Neural progenitor cell (in vitro differentiated cells): ENCODE measurements at places on chromosomes 16 and 17. TPM values are rescaled to one million over a fixed set of nuclear protein-coding genes. Genes with fewer than 3 reads are reported as not detected.
A peak's percentile ranks its signal among the peaks of the same experiment; 100 is the strongest.

KRTAP3-2 gene
- total RNA-seq, result not detected in 2 replicates

CPHXL2 gene
- not detected in 2 replicates for total RNA-seq

TXNL4B gene
- total RNA-seq, result 12.0 and 23.4 TPM in 2 replicates

PRAC1 gene
- total RNA-seq, result not detected in 2 replicates

AP2B1 gene
- 120 and 125 TPM in 2 replicates for total RNA-seq

WSB1 gene
- 396 and 521 TPM in 2 replicates for total RNA-seq

ZFPM1 gene
- 0.36 and 0.96 TPM in 2 replicates for total RNA-seq

DNA sequence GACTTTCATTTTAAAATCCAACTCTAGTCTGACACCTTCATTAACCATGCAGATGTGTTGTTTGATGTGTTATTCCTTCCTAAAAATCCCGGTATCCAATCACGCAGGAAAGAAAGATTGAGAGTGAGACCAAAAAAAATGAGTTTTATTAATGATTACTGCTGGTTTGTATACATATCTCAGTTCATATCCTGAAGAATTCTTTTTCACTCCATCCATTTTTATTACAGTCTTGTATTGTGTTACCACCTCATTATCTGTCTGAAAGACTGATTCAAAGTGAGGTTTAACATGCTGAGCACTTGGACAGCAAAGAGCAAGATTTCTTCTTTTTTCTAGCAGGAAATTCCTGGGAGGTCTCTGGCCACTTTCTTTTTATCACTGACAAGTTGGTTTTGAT is 268.3 kb downstream of the CDH11 start:
- no peak overlapping the region for H3K27ac ChIP-seq
- no peaks in the 10 kb centered on the region for H3K4me1 ChIP-seq
- no peaks in the 10 kb centered on the region for H3K36me3 ChIP-seq
- H3K4me3 ChIP-seq, result no peak overlapping the region
- no peaks in the 10 kb centered on the region for H3K27me3 ChIP-seq

DNA sequence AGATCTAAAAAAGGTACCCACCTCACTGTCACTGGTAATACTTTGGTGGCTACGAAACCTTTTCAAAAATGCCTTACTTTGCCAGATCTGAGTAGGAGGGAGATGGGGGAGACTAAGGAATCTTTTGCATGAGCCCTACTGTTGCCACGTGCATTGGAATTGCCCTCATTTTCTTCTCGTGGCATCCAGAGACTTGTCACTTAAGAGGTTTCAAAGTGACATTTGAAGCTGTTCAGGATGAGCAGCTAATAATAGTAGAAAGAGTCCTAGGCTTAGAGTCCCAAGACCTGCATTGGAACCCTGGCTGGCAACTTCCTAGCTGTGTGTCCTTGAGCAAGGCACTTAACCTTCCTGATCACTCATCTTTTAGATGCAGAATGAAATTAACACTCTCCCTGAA is 43.5 kb downstream of the GPRC5B start:
- H3K4me3 ChIP-seq, result no peak overlapping the region
- no peak for DNase-seq
- peaks cover 20% of the 10 kb centered on the region for H3K4me1 ChIP-seq
- H3K36me3 ChIP-seq, result no peaks in the 10 kb centered on the region
- no peaks in the 10 kb centered on the region for H3K27me3 ChIP-seq

DNA sequence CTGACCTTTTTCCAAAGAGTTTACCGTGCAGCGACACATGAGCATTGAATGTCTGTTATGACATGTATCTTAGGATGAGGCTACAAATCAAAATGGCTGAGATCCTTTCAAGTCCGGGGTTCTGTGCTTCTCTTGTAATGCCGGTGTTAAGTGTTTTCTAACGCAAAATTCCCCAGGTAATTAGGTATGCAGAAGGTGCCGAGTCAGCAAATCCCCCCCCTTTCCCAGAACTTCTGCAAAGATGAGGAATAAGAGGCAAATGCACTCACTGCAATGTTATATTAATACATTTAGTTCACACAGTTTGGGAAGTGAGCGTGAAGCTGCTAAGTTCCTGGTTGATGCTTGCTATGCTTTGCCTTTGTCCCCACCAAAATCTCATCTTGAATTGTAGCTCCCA is 36.3 kb upstream of the MLYCD start:
- H3K36me3 ChIP-seq, result no peaks in the 10 kb centered on the region
- no peak overlapping the region for H3K4me3 ChIP-seq
- no peaks in the 10 kb centered on the region for H3K27me3 ChIP-seq
- no peak for DNase-seq
- no peaks in the 10 kb centered on the region for H3K4me1 ChIP-seq

DNA sequence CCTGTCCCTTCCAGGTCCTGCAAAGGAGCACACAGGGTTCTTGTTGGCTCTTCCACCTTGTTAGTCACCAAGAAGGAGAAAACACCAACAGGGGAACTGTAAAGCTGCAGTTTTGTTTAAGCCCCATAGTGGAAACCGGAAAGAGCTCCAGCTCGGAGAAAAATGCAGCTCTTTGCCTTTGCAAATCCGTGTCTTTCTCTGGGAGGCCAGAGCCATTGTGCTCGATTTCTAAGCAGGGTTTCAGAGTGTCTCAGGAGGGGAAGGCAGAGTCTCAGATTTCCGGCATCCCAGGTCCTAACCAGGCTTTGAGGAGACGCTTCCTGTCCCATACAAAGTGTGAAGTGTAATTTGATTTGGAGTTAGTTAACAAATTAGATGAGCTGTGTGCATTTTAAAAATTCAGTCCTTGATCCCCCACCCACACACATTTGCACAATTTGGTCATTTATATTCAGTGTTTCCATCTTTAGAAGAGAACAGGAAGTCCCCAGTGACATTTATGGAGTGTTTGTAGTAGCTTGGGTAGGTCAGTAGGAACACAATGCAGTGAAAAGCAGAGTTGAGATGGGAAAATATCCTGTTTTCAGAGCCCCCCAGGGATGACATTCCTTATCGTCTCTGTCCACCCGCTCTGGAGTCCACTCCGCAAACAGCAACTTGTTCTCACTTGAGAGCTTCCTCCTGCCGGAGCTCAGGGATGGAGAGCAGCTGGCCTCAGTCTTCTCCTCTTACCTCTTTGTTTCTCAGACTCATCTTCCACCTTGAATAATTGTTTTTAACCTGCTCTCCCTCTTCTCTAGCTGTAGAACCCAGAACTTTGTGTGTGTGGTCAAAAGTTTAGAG is 331.9 kb downstream of the SEC14L1 start:
- no peaks in the 10 kb centered on the region for H3K27me3 ChIP-seq
- peak overlapping the region; percentile 28 for H3K4me3 ChIP-seq
- peaks cover 82% of the 10 kb centered on the region for H3K4me1 ChIP-seq
- peak; percentile 92 for DNase-seq

DNA sequence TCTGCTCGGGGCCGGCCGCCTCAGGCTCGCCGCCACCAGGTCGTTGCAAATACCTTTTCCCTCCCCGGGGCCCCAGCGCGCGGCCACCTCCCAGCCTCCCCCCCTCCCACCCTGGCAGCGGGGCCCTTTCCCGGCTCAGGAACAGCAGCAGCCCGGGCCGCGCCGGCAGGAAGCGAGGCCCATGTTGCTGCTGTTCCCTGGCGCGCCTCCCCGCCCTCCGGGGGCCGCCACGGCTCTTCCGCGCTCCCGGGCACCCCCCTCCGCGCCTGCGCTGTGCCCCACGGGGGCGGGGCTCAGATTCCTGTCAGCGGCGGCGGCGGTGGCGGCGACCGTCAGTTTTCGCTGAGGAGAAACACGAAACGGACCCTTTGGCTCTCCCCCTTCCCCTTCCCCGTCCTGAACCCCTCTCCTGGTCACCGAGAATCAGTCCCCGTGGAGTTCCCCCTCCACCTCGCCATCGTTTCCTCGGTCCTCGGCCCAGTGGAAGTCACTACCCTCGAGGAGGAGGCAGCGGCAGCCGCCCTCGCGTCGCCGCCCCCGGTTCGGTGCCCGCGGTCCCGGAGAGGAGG is at the start of gene NFAT5:
Gene NFAT5, plus strand, starts transcription at position 296 of the 569 bp plus-strand sequence. CDS start 336 bp downstream, outside the sequence.
- no peaks in the 10 kb centered on the region for H3K36me3 ChIP-seq
- peaks cover 7% of the 10 kb centered on the region for H3K27me3 ChIP-seq
- H3K27ac ChIP-seq, result peak within 1 kb of the TSS; percentile 92

- no peaks in the 10 kb centered on the region for H3K27me3 ChIP-seq
- peaks cover 32% of the 10 kb centered on the region for H3K4me1 ChIP-seq
- H3K27ac ChIP-seq, result peak within 1 kb of the TSS; percentile 79
- no peaks in the 10 kb centered on the region for H3K36me3 ChIP-seq
Observed at GRCh38 chr16:67847064-67847861, at the start of gene CENPT. TSS of gene CENPT (minus strand) at chr16:67847693. CDS start at chr16:67833859, 13,834 bp downstream.

DNA sequence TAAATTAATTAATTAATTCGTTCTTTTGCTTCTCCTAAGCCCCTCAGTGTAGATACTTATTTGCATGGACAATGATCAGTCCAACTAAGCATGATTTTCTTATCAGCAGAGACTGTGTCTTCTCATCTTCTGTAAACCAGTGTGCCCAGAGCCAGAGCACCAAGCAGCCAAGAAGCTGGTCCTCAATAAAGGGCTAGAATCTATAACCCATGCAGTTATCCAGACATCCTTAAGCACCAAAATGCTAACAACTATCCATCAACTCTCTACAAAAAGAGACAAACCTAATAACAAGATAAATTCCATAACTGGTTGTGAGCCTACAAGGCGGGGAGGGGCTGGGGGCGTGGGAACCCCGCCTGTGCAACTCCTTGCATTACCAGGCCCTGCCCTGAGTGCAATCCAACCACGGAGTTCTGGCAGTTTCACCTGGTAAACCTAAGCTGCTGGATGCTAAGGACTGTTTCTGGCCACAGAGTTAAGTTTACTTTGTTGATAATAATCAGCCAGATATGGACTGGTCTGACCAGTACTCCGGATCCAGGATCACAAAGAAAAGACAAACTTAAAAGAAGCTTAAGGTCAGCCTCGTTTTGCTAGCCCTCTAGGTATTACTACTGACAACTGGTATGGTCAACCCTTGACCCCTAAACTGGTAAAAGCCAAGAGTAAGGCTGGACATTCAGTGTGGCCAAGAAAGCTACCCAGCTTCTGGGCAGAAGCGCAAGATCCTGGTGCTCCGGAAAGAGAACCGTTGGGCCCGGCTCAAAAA is 51.5 kb downstream of the ZFHX3 start:
- DNase-seq, result no peak
- no peaks in the 10 kb centered on the region for H3K36me3 ChIP-seq
- no peaks in the 10 kb centered on the region for H3K27me3 ChIP-seq
- H3K4me1 ChIP-seq, result peaks cover 40% of the 10 kb centered on the region

DNA sequence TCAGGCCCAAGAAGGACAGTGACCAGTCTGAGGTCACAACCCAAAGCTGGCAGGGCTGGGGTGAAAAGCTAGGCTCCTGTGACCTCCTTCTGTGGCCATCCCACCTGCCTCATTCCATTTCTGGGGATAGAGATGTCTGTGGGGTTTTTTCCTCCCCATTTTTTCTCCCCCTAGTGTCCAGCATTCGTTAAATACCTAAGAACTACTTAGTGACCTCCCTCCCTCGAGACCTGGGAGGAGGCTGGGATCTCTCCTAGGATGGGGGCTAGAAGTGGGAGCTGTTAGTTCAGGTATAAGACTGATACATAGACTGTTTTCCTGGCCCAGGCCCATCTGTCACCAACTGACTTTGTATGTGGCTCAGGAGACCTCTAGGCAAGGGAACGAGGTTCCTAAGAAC is 20.5 kb upstream of the STAC2 start:
- H3K27ac ChIP-seq, result no peak overlapping the region
- H3K4me3 ChIP-seq, result no peak overlapping the region
- peaks cover 7% of the 10 kb centered on the region for H3K4me1 ChIP-seq
- H3K36me3 ChIP-seq, result no peaks in the 10 kb centered on the region
- no peaks in the 10 kb centered on the region for H3K27me3 ChIP-seq

DNA sequence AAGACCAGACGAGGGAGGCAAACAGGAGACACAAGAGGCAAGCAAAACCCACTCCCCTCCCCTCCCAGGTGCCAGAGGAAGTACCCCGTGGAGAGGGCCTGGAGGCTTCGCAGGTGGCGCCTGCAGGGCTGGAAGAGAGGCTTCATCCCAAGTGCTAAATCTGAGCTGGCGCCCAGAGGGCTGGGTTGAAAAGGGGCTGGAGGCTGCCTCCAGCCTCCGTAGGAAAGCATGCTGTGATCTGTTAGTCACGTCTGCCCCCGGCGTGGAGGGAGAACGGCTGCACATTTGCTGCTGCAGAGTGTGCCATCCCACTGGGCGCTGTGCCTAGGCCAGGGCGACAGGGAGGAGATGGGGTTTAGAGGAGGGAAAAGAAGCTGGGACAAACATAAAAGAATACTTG is 16.9 kb downstream of the RPH3AL start:
- peak; percentile 47 for DNase-seq
- no peak overlapping the region for H3K27ac ChIP-seq
- H3K27me3 ChIP-seq, result peaks cover 13% of the 10 kb centered on the region
- no peaks in the 10 kb centered on the region for H3K36me3 ChIP-seq
- H3K4me1 ChIP-seq, result peaks cover 24% of the 10 kb centered on the region

GRCh38 chr17:28324267-28324745 is 5.3 kb downstream of the TMEM97 start:
- H3K36me3 ChIP-seq, result peaks cover 4% of the 10 kb centered on the region
- no peaks in the 10 kb centered on the region for H3K27me3 ChIP-seq
- no peak for DNase-seq
- peaks cover 23% of the 10 kb centered on the region for H3K4me1 ChIP-seq

GRCh38 chr16:66524601-66525164 is 25.2 kb downstream of the TK2 start:
- DNase-seq, result no peak
- H3K27ac ChIP-seq, result no peak overlapping the region
- no peaks in the 10 kb centered on the region for H3K27me3 ChIP-seq
- H3K4me1 ChIP-seq, result no peaks in the 10 kb centered on the region
- no peaks in the 10 kb centered on the region for H3K36me3 ChIP-seq

DNA sequence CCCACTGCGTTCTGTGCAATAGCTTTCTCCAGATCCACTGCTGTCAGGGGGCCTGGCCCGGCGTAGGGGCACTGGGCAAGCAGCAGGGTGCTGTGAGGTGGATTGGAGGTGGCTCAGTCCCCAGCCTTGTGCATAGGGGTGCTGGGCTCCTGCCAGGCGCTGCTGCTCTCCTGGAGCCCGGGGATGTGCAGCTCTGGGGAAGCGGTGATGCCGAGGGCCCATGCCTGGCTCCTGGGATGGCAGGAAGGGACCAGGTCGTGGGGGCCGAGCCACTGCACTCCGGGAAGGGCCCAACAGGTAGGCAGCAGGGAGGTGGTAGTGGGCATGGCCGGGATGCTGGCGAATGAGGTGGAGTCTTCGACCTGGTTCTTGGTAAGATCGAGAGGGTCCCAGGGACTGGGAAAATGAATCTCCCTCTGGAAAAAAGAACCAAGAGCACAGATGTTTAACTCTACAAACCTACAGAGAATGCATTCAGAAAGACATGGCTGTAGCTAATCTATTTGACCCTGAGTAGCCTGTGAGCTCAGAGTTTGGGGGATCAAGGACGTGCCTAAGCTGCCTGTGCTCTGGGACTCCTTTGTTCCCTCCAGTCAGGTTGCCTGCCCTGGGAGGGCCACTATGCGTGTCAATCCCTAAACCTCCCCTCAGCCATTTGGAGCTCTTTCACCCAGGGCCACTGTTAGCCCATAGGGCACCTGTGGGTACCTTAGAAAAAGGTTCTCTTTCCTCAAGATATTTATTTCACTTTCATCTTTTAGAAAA is 6.6 kb upstream of the SUPT4H1 start:
- no peaks in the 10 kb centered on the region for H3K36me3 ChIP-seq
- H3K27me3 ChIP-seq, result no peaks in the 10 kb centered on the region
- no peak overlapping the region for H3K4me3 ChIP-seq
- peaks cover 4% of the 10 kb centered on the region for H3K4me1 ChIP-seq
- H3K27ac ChIP-seq, result no peak overlapping the region
- peak; percentile 46 for DNase-seq
